ENCODE measurements at places on chromosomes 16 and 17. TPM values are rescaled to one million over a fixed set of nuclear protein-coding genes. Genes with fewer than 3 reads are reported as not detected.

Gene CHD9NB
- total RNA-seq, result 0.53 TPM

Gene CMTM2
- total RNA-seq, result not detected

Gene GPRC5C
- total RNA-seq, result 37.1 TPM

Gene CDK5R1
- total RNA-seq, result 1.3 TPM

Gene ARHGAP27
- total RNA-seq, result 17.9 TPM

- no peak for DNase-seq
- H3K4me3 ChIP-seq, result no peak overlapping the region
- no peak overlapping the region for H3K27ac ChIP-seq
- no peaks in the 10 kb centered on the region for H3K27me3 ChIP-seq
These were observed 284.2 kb downstream of the SNX29 start for GRCh38 chr16:12260647-12261262.

DNA sequence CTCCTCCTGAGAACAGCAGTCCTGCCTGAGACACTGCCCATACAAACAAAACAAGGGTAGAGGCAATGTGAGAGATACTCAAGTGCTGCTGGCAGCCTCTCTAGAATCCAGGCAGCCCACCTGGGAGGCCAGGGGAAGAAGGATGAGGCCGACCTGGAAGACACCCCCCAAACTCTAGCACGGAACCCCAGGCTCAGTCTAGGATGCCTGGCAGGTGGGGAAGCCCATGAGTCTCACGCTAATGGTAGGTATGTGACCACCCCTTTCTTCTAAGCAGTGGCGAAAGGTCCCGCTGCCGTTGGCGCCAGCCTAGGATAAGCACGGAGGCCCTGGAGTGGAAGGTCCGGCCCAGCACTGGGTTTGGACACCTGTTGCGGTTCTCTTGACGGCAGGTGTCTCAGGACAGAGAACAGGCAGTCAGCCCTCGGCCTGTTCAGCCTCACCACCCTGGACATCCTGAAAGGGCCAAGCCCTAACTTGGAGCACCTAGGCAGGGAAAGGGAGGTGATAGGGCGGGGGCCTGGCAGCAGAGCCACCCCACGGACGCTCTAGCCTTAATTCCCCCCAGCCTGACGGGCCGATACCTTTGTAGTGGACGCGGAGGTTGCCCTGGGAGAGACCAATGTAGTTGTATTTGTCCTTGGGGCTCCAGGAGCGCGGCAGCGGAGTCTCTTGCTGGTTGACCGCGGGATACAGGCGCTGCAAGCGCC is 487 bp downstream of the RANBP10 start:
- peaks cover 18% of the 10 kb centered on the region for H3K4me1 ChIP-seq
- H3K27ac ChIP-seq, result peak overlapping the region; percentile 91

- no peak overlapping the region for H3K27ac ChIP-seq
- H3K4me3 ChIP-seq, result no peak overlapping the region
- H3K27me3 ChIP-seq, result no peaks in the 10 kb centered on the region
- DNase-seq, result no peak
These were observed 78.0 kb downstream of the ANKFN1 start for GRCh38 chr17:56231252-56231651.

DNA sequence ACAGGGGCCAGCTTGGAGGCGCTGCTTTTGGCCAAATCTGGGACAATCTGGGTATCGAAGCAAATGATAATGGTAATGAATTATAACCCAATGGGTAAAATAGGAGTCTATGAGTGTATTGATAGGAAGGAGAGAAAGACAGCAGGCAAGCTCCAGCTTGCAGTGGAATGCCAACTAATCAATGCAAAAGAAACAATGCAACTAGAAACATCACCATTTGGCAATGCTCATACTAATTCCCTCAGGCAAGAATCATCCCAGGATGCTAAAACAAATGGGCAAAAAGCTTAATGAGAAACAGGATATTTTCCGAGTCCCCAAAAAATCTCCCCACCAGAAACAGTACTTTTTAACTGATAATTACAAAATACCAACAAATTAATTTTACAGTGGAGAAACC is 64.7 kb downstream of the ADCY9 start:
- H3K27ac ChIP-seq, result peak overlapping the region; percentile 78
- no peaks in the 10 kb centered on the region for H3K27me3 ChIP-seq
- no peaks in the 10 kb centered on the region for H3K36me3 ChIP-seq
- DNase-seq, result no peak

DNA sequence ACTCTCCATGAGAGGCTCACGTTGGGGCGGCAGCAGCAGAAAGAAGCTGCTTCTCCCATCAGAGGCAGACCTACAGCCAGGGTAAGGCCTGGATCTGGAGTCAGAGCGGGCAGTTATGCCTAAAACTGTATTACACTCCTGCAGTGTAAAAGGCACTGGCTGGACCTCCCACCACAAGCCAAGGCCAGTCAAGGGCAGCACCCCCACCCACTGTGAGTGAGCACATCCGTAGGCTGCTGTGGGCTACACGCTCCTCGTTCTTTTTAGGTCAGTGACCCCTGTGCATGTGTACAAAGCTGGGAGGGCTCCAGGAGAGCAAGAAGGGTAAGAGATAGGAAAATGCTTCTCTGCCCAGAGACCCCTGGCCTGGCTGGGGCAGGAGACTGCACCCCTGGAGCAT is 20.7 kb downstream of the DCAKD start:
- no peak for DNase-seq
- H3K27me3 ChIP-seq, result no peaks in the 10 kb centered on the region
- no peaks in the 10 kb centered on the region for H3K4me1 ChIP-seq
- H3K27ac ChIP-seq, result no peak overlapping the region
- no peak overlapping the region for H3K4me3 ChIP-seq
- H3K36me3 ChIP-seq, result no peaks in the 10 kb centered on the region

- peaks cover 5% of the 10 kb centered on the region for H3K27me3 ChIP-seq
- no peaks in the 10 kb centered on the region for H3K4me1 ChIP-seq
- H3K4me3 ChIP-seq, result no peak overlapping the region
These were observed 18.8 kb upstream of the FAM83G start for GRCh38 chr17:19023209-19023999.

GRCh38 chr16:50699326-50700159 is 6.1 kb downstream of the NOD2 start:
- H3K27ac ChIP-seq, result no peak overlapping the region
- H3K4me3 ChIP-seq, result no peak overlapping the region
- H3K4me1 ChIP-seq, result peaks cover 24% of the 10 kb centered on the region
- no peaks in the 10 kb centered on the region for H3K36me3 ChIP-seq
- DNase-seq, result no peak
- H3K27me3 ChIP-seq, result no peaks in the 10 kb centered on the region

DNA sequence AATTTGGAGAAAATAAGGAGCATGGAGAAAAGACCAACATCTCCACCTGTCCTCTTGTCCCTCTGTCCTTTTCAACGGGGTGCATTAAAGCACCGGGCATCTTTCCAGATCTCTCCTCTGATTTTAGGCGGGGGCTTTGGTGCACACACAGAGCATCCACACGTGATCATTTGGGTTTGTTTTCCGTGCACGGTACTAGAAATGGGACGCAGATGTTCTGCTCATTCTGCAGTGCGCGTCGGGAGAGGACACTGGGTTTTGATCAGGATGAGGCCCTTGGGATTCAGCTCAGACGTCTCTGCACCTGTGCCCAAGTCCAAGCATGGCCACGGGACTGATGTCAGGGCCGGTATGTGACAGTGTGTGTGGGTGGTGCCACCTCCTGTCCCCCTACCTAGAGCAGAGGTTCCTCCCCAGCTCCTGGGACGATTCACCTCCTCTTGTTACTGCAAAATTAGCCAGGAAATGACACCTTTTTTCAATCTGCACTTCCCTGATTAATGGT is 31.9 kb downstream of the PDIA2 start:
- H3K36me3 ChIP-seq, result peaks cover 54% of the 10 kb centered on the region
- no peak overlapping the region for H3K27ac ChIP-seq
- no peaks in the 10 kb centered on the region for H3K27me3 ChIP-seq
- H3K4me3 ChIP-seq, result no peak overlapping the region
- H3K4me1 ChIP-seq, result no peaks in the 10 kb centered on the region

GRCh38 chr17:62826956-62827355 is 18.8 kb upstream of the MARCHF10 start:
- H3K27ac ChIP-seq, result no peak overlapping the region
- no peaks in the 10 kb centered on the region for H3K36me3 ChIP-seq
- no peak for DNase-seq
- no peak overlapping the region for H3K4me3 ChIP-seq
- no peaks in the 10 kb centered on the region for H3K27me3 ChIP-seq
- H3K4me1 ChIP-seq, result peaks cover 5% of the 10 kb centered on the region

DNA sequence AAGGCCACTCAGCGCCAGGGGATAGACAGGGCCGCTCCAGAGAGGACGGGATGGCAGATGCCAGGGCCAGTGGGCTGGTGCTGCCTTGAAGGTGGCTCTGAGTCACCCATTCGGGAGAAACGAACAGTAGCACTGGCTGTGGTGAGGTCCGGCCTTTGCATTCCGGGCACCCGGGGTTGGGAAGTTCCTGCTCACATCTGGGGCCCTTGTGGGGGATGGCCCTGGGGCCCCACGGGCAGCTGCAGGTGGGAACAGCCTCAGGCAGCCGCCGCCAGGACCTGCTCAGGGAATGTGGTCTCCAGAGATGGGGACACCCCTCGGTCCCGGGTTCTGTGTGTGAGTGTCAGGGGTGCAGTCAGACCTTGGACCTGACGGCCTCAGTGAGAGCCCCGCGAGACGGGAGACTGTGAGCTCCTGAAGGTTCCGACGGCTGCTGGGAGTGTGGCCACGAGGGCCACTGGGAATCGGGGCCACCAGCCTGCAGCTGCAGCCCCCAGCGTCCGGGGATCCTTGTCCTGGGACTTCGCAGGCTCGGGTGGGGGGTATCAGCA is 1.4 kb downstream of the CBFA2T3 start:
- no peak for DNase-seq
- peak overlapping the region; percentile 21 for H3K4me3 ChIP-seq
- peaks cover 21% of the 10 kb centered on the region for H3K27me3 ChIP-seq
- H3K4me1 ChIP-seq, result peaks cover 15% of the 10 kb centered on the region

Data from heart right ventricle (tissue), 16 donors.